Activated CD8-positive, alpha-beta memory T cell treated with anti-CD3 and anti-CD28 coated beads for 24 hours (primary cell): ENCODE measurements at places on chromosomes 13 and 19.

DNA sequence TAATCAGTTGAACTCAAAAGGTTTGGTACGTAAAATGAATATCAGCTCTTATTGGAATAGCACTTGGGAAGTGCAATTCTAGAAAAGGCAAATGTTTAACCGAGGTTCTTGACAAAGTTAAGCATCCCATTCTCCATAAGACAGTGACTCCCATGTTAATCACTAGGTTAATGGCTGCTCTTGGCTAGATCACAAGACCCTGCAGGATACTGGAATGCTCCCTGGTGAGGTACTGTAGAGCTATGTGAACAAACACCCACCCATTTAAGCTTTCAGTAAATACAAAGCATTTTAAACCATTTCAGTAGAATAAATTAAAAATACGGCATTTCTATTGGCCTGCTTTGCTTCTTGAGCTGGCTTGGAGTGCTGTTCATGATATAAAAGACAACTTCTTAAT, 56.5 kb downstream of the TDRD3 start:
- no peak for DNase-seq

DNA sequence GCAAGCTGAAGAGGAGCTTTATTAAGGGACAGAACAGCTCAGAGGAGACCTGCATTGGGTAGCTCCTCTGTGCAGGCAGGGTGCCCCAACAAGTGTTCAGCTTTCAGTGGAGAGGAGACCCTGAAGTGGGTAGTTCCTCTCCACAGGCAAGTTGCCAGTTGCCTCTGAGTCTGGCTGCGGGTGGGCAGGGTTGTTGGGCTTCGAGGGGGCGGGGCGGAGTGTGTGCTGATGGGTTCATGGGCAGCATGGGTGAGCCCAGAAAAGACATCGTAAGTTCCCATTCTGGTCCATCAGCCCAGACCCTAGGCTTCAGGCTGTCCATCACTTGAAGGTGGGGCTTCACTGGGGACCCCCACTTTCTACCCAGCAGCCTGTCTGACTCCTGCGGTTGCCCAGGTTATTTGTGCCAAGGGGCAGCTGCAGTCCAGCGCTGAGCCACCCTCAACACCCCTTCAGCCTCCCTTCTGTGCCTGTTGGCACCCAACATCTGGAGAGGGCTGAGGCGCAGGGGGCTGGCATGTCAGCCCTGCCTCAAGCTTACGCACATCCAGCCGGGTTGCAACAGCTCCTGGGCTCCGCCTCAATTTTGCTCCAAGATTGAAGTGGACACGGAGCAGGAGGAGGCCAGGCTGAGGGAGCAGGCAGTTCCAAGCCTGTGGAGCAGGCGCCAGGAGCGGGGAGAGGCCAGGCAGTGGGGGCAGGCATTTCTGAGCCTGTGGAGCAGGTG, 350.5 kb upstream of the PCDH20 start:
- no peak for DNase-seq

GRCh38 chr13:110471833-110472162, 89.7 kb downstream of the RAB20 start:
- no peak for DNase-seq

DNA sequence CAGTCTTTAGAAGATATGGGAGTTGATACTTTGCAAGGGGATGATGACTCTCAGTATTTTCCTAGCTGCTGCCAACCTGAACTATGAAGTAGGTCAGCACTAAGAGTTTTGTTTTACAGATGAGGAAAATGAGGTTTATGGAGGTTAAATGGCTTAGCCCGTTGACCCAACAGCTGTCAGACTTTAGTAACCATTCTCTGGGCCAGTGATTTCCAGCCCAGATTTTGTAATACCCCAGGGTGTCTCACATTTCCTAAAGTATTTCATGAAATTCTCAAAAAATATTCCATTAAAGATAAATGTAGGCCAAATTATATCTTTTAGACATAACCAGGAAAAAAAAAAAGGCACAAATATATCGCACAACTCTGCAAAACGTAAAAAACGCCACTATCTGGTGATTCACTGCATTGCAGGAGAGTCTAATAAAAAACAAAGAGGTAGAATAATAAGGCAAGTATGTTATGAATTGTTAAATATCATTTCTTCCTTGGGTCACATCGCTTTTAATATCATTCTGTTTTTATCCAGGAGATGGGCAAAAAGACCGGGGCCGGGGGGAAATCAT, 112.5 kb downstream of the DACH1 start:
- DNase-seq: no peak

DNA sequence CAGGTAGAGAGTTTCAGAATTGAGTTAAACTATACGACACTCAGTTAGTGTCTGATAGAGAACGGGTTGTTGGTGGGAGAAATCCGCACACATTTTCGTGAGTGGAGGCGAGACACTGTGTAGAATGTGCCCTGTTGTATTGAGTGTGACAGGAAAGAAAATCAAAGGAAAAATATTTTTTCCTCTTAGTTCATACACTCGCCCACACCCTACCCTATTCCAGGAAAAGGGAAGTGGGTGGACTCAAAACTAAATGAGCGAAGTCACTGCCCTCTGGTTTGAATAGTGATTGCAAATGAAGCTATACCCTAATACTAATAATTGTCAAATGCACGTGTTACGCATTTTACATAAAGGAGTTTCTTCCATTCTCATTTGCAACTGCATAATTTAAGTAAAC, 2.0 kb downstream of the ZNF347 start:
- no peak for DNase-seq

GRCh38 chr13:58397596-58398387, 766.2 kb downstream of the PCDH17 start:
- no peak for DNase-seq

GRCh38 chr13:95924389-95924994, 128.7 kb downstream of the UGGT2 start:
- DNase-seq: no peak

DNA sequence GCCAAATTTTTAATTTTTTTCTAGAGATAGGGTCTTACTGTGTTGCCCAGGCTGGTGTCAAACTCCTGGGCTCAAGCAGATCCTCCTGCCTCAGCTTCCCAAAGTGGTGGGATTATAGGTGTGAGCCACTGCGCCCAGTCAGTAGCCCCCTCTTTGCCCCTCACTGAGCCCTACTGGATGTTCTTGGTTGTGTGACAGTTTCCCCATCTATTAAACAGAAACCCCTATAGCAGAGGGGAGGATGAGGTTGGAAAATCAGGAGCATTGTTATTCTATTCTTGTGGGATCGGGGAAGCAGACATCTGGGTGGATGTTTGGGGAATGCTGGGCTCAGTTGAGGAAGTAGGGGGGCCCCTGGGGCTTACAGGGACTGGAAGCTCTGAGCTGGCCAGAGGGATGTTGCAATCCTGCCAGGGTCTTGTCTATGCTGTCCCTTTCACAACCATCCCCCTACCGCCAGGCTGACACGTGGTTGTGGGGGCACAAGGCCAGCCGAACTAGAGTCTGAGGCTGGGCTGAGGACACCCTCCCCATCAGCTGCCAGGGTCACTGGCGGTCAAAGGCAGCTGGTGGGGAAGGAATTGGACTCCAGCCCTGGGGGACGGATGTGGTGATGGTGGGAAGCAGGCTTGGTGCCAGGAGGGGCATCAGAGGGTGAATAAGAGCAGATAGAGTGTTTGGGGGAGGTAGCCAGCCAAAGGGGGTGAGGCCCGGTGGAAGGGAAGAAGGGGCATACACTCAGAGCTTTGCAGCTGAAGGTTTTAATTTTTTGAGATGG, 10.9 kb downstream of the APOC1 start:
- DNase-seq: no peak

GRCh38 chr19:30373593-30373992, 1.4 kb downstream of the ZNF536 start:
- no peak for DNase-seq

- no peak for DNase-seq
Measured at GRCh38 chr19:45955905-45956608, 17.6 kb downstream of the NOVA2 start.

- no peak for DNase-seq
Measured at GRCh38 chr19:12930002-12930645, 3.4 kb downstream of the FARSA start.

- DNase-seq: no peak
Measured at GRCh38 chr13:91167706-91168385, 179.6 kb upstream of the MIR17HG start.

GRCh38 chr13:48110132-48110868, 15.4 kb upstream of the MED4 start:
- DNase-seq: no peak

GRCh38 chr19:13172346-13173138, 22.3 kb downstream of the IER2 start:
- DNase-seq: peak; percentile 92

- DNase-seq: no peak
Measured at GRCh38 chr19:7775761-7776160, 12.7 kb downstream of the CLEC4M start.

DNA sequence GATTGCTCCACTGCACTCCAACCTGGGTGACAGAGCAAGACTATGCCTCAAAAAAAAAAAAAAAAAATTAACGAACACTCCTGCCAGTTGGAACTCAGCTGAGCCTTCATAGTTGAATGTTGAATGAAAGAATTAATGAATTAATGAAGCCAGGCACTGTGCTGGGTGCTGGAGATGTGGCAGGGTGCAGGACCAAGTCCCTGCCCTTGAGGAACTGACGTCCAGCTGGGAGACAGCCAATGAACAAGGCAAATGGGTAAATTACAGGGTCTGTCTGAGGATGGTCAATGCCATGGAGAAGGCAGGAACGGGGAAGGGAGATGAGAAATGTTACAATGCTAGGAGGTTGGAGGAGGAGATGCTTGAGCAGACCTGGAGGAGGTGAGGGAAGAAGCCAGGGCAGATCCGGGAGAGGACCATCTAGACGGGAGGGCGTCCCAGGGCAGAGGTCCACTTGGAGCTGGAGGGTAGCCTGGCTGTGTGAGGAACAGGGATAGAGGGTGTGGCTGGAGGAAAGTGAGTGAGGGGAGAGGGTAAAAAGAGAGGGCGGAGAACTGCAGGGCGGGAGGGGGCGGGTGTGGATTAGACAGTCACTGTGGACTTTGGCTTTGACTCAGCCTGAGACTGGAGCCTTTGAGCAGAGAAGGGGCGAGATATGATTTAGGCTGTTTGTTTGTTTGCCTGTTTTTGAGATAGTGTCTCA, 16.8 kb upstream of the IGSF23 start:
- DNase-seq: no peak

DNA sequence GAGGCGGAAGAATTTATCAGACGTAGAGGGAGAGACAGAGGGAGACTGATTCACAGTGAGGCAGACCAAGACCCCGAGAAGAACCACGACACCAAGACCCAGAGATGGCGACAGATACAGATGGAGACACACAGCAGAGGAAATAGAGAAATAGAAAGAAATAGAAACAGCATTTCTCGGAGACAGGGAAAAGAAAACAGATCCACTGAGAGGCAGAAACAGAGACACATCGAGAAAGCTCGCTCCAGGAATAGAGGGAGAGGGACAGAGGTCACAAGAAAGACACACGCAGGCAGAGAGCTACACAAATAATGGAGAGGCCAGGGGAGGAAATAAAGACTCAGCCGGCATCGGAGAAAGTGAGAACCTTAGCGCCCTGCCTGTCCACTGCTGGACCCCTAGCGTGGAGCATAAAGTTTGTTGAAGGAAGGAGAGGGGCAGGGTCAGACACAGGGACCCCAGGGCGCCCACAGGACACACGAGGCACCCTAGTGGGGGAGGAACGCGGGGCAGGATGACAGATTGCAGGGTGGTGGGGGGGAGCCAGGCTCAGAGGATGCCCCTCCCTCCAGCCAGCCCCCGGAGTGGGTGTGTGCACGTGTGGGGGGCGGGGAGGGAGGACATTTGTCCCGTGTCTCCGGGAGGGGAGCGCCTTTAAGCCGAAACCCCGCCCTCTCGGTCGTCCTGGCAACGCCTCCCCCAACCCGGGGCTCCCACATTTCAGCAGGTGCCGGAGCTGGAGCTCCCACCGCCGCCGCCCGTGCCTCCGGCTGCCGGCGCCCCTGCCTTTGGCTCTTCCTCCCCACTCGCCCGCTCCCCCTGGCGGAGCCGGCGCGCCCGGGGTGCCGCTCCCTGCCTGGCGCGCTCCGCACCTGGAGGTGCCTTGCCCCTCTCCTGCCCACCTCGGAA, at the start of gene PRKCG:
Gene PRKCG, plus strand, starts transcription at position 716 of the 909 bp plus-strand sequence. CDS start 298 bp downstream, outside the sequence.
- DNase-seq: peak; percentile 75

DNA sequence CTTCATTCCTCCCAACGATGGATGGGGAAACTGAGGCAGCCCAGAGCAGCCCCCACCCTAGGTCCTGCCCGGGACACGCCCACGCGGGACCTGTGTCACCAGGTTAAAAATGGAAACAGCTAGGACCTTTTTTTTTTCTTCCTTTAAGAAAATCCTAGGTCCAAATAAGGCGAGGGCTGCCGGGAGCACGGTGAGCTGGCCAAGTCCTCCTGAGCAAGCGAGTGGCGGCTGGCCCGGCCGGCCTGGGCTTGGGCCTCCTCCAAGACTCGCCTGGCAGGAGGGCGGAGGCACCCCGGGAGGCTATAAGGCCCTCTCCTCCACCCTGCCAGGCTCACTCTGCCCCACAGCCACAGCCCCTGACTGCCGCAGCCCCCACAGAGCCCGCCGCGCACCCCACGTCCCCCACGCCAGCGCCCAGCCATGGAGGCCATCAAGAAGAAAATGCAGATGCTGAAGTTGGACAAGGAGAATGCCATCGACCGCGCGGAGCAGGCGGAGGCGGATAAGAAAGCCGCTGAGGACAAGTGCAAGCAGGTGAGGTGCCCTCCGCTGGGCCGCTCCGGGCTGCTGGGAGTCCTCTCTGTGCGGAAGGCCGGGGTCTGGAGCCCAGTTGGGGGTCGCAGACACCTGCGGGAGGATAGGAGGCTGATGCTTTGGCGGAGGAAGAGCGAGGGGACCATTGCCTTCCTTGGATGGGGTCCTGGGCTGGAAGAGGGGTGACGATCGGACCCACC, 8.9 kb upstream of the TPM4 start:
- DNase-seq: no peak

DNA sequence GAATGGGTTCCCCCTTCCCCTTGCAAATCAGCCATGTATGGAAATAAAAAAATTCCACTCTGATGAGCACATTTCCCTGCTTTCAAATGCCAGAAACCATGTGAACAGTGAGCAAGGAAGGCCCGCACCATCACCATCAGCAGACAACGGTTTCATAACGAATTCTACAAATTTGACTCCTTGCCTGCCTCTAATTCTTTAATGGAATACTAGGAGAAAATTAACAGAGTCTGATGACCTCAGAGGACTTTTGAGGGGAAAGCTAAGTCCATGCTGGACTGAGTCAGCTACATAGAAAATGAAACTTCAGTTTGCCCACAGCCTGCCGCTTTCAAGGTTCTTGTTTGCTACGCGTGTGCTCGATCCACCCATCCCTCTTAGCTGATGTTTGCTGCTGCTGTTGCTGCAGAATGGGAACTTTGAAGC, 46.7 kb upstream of the KL start:
- no peak for DNase-seq

DNA sequence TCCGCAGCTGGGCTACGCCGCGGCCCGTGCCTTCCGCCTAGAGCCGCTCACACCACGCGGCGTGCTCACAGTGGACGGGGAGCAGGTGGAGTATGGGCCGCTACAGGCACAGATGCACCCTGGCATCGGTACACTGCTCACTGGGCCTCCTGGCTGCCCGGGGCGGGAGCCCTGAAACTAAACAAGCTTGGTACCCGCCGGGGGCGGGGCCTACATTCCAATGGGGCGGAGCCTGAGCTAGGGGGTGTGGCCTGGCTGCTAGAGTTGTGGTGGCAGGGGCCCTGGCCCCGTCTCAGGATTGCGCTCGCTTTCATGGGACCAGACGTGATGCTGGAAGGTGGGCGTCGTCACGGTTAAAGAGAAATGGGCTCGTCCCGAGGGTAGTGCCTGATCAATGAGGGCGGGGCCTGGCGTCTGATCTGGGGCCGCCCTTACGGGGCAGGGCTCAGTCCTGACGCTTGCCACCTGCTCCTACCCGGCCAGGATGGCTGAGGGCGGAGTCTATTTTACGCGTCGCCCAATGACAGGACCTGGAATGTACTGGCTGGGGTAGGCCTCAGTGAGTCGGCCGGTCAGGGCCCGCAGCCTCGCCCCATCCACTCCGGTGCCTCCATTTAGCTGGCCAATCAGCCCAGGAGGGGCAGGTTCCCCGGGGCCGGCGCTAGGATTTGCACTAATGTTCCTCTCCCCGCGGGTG, 7.4 kb downstream of the DBP start:
- peak; percentile 67 for DNase-seq
